ENCODE measurements at places on chromosomes 12 and 14.

GRCh38 chr14:68552602-68553001, 240.3 kb downstream of the ZFP36L1 start:
- no peak for DNase-seq

- DNase-seq = no peak
Observed at GRCh38 chr12:55743406-55744339, 751 bp downstream of the GDF11 start.

DNA sequence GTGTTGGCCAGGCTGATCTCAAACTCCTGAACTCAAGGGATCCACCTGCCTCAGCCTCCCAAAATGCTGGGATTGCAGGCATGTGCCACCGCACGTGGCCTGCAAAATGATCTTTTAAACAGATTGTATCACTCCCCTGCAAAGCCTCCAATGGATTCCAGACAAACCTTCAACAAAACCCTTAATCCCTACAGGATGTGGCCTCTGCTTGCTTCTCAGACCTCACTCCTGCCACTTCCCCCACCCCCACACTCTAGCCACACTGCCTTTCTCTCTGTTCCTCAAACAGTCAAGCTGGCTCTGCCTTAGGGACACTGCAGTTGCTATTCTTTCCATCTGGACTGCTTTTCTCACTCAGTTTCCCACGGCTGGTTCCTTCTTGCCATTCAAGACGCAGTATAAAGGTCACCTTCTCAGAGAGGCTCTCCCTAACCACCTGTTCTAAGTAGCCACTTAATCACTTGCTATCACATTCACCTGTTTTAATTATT, 47.3 kb upstream of the TMED10 start:
- peak; percentile 45 for DNase-seq

GRCh38 chr12:53868511-53868986, 70.1 kb upstream of the HOXC13 start:
- DNase-seq = no peak

DNA sequence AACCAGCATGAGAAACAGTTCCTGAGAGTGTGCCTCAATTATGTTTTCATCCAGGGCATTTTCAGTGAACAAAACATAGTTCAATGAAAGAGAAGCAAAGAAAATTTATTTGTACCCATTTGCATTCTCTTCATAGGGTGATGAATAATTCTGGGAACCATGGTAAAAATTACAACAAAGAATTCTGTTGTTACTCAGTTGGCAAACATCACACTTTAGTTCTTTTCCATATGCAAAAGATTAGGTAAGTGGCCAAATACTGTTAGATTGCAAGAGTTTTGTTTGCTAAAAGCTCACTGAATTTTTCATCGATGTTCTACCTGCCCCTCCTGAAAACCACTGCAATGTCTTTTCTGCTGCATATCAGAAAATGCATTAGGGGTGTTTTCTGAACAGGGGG, 132.4 kb upstream of the RGS6 start:
- DNase-seq = no peak

DNA sequence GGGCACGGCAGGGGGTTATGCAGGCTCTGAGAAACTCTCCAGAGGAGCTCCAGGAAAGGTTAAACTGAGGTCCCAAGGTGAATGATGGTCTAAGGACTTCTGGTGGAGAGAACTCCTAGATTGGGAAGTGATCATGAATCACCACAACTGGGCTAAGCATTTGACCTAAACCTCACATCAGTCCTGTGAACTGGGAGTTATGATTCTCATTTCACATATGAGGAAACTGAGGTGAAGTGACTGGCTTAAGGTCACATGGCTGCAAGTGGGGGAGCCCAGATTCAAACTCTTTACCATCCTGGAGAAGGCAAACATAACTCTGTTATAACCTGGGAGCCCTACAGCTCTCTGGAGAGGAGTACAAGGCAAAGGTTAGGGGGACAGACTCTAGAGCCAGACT, 4.2 kb downstream of the RARG start:
- no peak for DNase-seq

DNA sequence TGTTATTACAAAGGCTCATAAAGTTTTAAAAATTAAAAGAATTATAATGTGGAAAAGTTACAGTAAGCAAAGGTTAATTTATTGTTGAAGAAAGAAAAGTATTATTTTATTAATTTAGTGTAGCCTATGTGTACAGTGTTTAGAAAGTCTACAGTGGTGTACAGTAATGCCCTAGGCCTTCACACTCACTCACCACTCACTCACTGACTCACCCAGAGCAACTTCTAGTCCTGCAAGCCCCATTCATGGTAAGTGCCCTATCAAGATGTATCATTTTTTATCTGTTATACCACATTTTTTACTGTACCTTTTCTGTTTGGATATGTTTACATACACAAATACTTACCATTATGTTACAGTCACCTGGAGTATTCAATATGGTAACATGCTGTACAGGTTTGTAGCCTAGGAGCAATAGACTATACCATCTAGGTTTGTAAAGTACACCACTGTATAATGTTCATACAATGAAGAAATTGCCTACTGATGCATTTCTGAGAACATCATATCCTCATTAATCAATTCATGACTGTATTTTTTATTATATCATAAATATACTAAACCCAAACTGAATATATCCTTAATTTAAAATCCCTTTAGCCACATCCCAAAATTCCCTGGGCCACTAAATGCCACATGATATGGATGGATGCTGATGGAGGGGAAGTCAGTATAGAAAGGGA, 43.6 kb upstream of the NID2 start:
- no peak for DNase-seq

DNA sequence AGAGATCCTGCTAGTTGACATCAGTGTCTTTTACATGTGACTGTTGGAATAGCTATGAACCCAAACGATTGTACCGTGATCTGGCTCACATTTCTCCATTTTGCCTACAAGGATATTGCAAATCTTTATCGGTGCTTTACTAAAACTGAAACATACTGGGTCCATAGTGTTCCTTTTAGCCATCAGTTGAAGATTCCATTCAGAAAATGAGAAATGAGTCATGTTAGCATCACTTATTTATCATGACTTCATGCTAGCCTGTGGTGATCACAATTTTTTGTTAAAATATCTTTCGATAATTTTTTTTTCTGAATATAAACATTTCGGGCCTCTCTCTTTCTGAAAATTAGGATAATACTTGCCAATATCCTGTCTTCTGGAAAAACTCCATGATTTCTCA, 210.3 kb downstream of the EGLN3 start:
- no peak for DNase-seq

GRCh38 chr12:60760965-60761364, 1165.1 kb downstream of the SLC16A7 start:
- DNase-seq = no peak

GRCh38 chr14:24262821-24263733, at the start of gene TGM1:
Gene TGM1 (minus strand): TSS chr14:24263177. CDS start chr14:24262352, 825 bp downstream.
- DNase-seq = no peak

- DNase-seq = no peak
Observed at GRCh38 chr14:96058576-96059200, 19.5 kb downstream of the C14orf132 start.

- peak; percentile 1 for DNase-seq
Observed at GRCh38 chr14:70782361-70782760, 27.0 kb downstream of the MAP3K9 start.

DNA sequence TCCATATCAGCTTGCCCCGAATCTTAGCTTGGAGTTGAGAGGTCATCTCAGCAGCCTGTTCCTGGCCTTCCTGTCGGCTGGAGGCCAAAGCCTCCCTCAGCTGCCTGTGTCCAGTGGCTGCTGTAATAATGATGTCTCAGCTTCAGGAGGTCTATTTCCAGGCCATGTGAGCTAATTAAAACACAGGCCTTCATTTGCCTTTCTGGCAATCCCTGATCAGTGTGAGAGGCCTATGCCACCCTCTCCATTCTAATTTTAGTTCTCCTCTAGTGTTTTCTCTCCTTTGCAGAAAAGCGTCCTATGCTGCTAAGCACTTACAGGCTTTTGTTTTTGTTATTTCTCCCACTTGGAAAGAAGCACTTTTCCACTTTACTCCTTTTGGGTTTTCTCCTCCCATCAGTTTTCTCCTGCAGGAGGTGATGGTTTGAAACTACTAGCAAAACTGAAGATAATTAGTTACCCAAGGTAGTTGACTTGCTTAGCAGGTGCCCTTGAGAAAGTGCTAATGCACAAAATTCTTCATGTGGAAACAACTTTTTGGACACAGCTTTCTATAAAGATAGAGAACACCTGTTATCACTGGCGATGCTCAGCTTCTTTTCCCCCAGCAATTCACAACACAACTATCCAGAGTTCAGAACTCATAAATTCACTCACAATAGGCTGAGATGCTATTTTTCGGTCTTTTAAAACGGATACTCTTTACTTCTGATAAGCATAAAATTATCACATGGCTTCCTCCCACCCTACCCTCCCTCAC, 255.3 kb upstream of the GARIN6 start:
- no peak for DNase-seq

DNA sequence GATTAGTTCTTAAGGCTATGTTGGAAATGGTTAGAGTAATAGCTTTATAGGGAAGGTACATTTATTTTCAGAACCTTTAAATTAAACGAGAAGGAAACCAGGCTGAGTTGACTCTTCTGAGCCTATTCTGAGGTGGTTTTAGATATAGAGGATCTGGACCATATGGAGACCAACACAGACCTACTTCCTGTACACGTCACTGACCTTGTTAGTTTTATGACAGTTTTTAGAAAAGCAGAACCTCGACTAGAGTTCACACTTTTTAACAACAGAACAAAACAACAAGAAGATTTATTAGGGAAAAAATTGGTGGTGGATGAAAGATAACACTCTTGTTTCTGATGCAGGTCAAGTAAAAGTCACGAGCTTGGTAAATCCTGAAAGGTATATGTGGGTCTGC, 107.1 kb downstream of the NPAS3 start:
- DNase-seq = no peak

DNA sequence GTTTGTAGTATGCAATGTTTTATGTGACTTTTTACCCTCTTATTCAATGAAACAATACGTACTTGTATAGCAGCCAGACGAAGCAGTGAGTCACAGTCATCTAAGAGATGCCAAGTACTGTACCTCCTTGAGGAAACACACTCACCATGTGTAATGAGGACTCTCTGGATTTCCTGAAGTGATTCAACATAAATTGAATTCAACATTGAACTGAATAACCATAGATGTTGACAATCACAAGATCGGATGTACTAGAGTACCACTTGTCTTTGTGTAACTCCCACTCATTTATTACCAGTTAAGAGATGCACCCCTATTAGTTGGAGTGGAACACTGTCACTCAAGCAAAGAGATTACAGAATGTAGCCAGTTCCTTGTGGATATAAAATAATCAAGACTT, 175.2 kb upstream of the HMGA2 start:
- DNase-seq = no peak

- DNase-seq = no peak
Observed at GRCh38 chr12:109845824-109846205, 12.6 kb upstream of the TRPV4 start.

DNA sequence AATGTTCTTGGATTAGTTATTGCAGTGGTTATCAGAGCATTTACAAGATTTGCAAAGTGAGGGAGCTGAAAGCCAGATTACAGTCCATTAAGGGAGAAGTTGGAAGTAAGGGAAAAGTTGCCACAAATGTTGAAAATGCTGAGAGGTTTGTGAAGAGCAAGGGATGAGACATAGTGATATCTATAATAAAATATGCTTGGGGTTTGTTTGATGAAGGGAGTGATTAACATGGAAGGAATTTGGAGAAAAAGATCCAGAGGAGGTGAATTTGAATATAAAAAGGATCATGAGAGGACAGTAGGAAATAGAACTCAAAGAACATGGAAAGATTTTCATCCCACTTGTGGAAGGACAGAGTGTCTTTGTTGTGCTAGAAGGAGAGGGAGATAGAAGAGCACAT, 19.3 kb upstream of the CCER1 start:
- DNase-seq = no peak

DNA sequence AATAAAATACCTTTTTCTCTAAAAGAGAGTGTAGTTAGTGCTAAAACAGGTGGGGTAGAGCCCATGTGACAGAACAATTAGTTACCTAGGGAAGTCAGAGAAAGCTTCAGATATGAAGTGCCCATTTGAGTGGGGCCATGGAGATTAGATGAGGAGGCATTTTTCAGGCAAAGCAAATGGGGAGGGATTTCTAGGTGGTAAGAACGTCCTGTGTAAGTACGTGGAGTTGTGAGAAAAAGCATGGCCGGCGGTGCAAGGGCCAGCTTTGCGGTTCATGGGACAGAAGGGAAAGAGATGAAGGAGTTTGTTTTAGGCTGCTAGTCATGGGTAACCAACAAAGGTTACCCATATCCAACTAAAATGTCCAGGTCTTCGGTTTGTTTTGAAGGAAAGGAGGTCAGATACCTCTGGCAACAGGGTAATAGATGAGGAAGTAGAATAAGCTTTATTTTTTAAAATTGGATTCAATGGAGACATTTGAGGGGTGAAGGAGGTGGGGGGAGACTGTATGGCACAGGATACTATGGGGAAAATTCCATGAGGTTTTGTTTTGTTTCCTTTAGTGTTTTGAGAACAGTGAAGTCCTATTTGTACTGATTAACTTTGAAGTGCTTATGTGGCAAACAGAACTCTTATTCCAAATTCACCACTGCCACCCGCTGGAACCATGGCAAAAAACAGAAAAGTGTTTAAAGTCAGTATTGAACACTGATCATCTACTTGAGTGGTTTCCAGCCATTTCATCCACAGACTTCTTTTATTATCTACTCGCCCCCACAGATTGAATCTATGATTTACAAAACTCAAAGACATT, 10.0 kb upstream of the SNRPF start:
- DNase-seq = no peak

DNA sequence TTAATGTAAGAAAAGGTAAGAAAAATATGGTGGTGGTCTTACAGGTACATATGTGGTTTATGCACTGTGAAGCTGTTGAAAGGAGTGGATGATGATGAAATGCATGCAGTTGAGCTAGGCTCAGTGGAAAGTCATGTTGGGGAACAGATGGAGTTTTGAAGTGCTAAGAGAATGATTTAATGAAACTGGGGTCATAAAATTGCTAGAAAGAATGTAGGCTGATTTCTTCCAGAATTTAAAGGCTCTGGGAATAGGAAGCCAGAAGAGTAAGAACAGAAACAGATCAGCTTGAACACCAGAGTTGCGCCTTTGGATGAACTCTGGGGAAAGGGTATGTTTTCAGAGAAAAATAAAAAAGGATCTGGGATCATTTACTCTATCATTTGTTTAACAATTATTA, 146.5 kb downstream of the MON2 start:
- DNase-seq = no peak

GRCh38 chr14:68935761-68936214, 43.3 kb downstream of the ACTN1 start:
- DNase-seq = no peak

DNA sequence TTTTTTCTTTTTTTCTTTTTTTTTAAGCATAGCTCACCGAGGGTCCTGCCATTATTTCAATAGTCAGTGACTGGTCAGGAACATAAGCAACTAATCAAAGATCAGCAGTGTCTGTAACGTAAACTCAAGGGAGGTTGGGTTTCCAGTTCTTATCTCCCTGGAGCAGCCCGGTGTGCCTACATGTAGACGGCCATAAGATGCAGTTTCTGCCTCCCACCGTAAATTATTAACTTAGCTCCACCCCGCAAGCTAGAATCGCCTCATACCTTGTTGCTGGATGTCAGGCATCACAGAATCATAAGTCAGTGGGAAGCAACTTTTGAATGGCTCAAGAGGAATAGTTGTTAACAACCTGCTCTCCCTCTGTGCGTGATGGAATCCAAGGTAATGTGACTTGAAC, at the start of gene MYO1H:
MYO1H (plus strand) TSS at position 312 of the 400 bp plus-strand sequence; CDS start at position 373, 61 bp downstream.
- no peak for DNase-seq

- no peak for DNase-seq
Observed at GRCh38 chr12:58668871-58669270, 251.4 kb downstream of the LRIG3 start.
